ENCODE measurements at places on chromosomes 5 and 9. TPM values are rescaled to one million over a fixed set of nuclear protein-coding genes. Genes with fewer than 3 reads are reported as not detected.

DNA sequence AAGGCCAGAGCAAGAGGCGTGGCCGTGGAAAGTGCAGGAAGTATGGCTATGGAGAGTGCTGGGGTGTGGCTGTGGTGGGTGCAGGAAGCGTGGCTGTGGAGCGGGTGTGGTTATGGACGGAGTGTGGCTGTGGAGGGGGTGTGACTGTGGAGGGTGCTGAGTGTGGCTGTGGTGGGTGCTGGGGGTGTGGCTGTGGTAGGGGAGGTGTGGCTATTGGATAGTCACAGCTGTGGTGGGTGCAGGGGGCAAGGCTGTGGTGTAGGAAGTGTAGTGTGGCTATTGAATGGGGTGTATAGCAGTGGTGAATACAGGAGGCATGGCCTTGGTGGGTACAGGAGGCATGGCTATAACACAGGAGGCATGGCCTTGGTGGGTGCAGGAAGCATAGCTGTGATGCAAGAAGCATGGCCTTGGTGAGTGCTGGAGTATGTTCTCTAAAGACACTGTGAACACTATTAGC lies 40.8 kb upstream of the SPATA31C2 start:
- H3K27ac ChIP-seq: no peak overlapping the region
- H3K4me3 ChIP-seq: no peak overlapping the region
- peaks cover 6% of the 10 kb centered on the region for H3K4me1 ChIP-seq
- H3K36me3 ChIP-seq: no peaks in the 10 kb centered on the region

GRCh38 chr5:502325-503079 lies 21.7 kb downstream of the SLC9A3 start:
- peaks cover 12% of the 10 kb centered on the region for H3K27me3 ChIP-seq
- DNase-seq: no peak
- H3K27ac ChIP-seq: no peak overlapping the region
- H3K4me3 ChIP-seq: no peak overlapping the region

GRCh38 chr9:16010221-16010620 lies 457.4 kb downstream of the CCDC171 start:
- H3K27me3 ChIP-seq: no peaks in the 10 kb centered on the region
- H3K4me1 ChIP-seq: no peaks in the 10 kb centered on the region
- H3K36me3 ChIP-seq: no peaks in the 10 kb centered on the region
- no peak for DNase-seq
- H3K4me3 ChIP-seq: no peak overlapping the region

DNA sequence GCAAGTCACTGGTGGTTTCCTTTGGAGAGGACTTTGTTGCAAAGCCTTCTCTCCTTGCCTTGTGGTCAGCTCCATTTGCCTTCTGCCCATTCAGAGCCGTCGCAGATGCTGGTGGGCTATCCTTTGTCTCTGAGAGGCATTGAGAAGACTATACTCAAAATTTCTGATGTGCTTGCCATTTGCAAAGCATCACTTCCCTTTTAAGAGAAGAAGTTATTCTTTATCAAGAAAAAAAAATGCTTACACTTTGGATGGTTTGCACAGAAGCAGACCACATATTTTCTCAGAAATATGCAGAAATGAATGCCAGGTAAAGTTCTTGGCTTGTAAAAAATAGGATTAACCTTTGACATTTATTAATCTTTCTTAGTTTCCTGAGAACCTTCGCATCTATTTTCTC lies 195.8 kb upstream of the KLF4 start:
- H3K36me3 ChIP-seq: no peaks in the 10 kb centered on the region
- no peak overlapping the region for H3K4me3 ChIP-seq
- DNase-seq: no peak
- H3K27ac ChIP-seq: no peak overlapping the region
- no peaks in the 10 kb centered on the region for H3K4me1 ChIP-seq

MED22 gene
- total RNA-seq: 21.5 TPM

DDX4 gene
- total RNA-seq: not detected

KLHL9 gene
- 18.3 TPM for total RNA-seq

THBS4 gene
- total RNA-seq: 0.29 TPM

TMEM174 gene
- not detected for total RNA-seq

IL12B gene
- total RNA-seq: not detected

C9orf40 gene
- 23.1 TPM for total RNA-seq
